HuH-7 (cell line): ENCODE measurements at places on chromosomes 11 and 22.

- no peak for DNase-seq
These were observed 35.8 kb downstream of the MTNR1B start for GRCh38 chr11:93005239-93005638.

GRCh38 chr11:125223901-125224361, 59.4 kb downstream of the PKNOX2 start:
- DNase-seq: no peak

DNA sequence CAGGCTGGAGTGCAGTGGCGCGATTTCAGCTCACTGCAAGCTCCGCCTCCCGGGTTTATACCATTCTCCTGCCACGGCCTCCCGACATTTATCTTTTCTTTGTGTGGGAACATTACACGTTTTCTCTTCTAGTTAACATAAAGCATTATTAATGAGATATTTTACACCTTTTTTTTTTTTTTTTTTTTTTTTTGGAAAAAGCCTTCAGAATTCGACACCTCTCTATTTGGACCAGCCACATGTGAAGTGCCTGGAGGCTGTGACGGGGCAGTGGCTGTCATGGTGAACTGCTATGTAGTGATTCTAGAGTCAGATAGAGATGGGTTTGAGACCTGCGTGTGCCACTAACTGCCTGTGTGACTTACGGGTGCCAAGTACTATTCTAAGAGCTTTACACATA, 64.3 kb downstream of the SMIM38 start:
- DNase-seq: no peak

DNA sequence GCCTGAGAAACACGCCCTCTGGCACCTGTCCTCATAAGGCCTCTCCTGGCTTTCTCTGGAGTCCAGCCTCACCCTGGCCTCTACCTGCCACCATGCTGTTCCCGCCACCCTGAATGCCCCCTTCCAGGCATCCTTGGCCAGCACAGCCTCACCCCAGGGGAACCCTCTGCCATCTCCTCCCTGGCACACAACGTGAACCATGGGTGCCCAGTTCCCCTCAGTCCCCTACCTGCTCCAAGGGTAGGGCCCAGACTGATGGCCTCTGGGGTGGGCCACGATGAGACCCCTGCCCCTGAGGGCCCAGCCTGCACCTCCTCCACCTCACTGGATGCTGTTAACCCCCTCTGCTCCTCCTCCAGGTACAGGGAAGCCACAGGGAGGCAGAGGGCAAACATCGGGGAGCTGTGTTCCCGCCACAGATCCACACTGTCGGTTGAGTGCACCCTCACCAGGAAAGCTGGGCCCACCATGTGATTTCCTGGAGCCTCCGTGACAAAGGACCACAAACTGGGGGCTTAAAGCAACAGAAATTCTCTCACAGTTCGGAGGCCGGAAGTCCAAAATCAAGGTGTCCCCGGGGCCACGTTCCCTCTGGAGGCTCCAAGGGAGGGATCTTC, 169.6 kb downstream of the BRD1 start:
- no peak for DNase-seq

DNA sequence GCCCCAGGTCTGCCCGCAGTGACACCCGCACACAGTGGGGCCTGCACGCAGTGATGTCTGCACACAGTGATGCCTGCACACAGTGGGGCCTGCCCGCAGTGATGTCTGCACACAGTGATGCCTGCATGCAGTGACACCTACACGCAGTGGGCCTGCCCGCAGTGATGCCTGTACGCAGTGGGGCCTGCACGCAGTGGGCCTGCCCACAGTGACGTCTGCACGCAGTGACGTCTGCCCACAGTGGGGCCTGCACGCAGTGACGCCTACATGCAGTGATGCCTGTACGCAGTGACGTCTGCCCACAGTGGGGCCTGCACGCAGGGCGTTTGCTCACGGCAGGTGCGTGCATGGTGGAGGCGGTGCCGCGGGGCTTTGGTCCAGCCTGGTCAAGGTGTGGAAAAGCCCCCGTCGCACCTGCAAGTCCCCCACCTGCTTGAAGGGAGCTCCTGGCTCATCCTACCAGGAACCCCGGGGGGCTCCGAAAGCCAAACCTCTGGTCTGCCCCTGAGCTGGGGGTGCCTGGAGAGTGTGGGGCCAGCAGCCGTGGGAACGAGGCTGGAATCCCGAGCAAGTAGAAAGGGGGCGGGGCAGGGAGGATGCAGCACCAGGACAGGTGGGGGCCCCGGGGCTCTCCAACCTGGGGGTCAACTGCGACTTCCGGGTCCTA, 8.9 kb upstream of the SYT8 start:
- no peak for DNase-seq

DNA sequence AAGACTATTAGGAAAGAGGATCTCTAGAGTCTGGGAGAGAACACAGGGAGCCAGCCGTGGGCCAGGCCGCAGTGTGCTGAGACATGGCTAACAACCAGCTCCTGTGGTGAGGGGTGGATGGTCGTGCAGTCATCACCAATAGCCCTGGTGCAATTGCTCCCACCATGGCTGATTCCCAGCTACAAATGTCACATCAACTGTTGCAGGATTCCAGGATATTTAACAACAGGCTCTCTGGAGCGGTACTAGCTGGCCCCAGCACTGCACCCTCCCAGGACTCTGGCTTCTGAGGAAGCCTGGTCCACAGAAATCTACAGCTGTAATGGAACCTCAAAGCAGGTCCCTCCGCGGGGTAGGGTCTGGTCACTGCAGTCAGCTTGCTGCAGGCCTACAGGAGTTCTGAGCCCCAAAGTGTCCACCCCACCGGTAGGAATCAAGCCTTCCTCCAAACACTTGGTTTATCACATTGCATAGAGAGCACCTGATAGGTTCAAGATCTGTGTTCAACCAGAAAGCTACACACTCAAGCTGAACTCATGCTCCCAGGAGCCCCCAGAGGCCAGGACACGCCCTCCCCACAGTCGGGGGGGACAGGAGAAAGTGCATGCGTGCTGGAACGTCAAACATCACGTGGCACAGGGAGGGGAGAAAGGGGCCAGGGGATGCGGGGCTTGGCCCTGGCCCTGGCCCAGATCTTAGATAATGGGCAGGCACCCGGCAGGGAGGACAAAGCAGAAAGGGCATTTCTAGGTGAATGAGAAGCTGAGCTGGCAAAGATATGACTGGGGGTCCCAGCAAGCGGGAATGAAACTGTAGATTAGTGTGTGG, 609.0 kb downstream of the TBC1D22A start:
- DNase-seq: no peak
